ENCODE measurements at places on chromosomes 3 and 15. TPM values are rescaled to one million over a fixed set of nuclear protein-coding genes. Genes with fewer than 3 reads are reported as not detected.

Gene MAGI1
- total RNA-seq: 28.2 TPM

GRCh38 chr3:177817751-177818150 is 620.5 kb upstream of the TBL1XR1 start:
- no peak for DNase-seq

GRCh38 chr15:64596701-64597476 is 136.5 kb downstream of the ZNF609 start:
- peak; percentile 20 for DNase-seq

Gene TRH
- not detected for total RNA-seq

- DNase-seq: no peak
Measured at GRCh38 chr3:100650651-100651619, 41.5 kb downstream of the ADGRG7 start.

DNA sequence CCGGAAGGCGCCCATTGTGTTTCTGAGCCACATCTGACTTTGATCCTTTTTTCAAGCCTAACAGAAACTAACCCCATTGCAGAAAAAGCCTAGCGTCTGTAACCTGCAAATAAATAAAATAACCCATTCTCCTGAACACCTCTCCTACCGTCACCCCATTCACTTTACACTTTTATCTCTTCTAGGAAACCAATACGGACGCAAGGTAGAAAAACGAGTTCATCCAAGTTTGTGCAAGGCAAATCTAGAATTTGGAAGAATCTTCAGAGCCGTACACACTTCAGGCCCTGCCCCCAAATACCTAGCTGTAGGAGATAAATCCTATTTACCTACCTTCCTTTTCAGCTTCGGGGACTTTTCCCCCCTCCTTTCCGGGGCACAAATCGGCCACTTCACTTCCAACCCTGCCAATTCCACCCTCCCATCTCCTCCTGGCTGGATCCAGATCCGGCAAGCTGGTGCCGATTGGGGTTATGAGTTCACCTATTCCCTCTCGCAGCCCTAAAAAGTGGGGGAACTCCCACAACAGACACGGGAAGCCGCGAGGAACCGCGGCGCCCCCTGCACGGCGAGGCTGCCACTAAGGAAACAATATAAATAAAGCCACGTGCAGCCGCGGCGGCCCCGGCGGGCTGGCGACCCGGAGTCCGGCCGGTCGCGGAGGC is 987 bp downstream of the PRTG start:
- peak; percentile 18 for DNase-seq

- DNase-seq: no peak
Measured at GRCh38 chr15:88769161-88769971, 33.9 kb upstream of the ACAN start.

GRCh38 chr15:72972362-72972761 is 79.9 kb upstream of the NEO1 start:
- no peak for DNase-seq

Gene GRIP2
- 0.20 TPM for total RNA-seq

- no peak for DNase-seq
Measured at GRCh38 chr3:165643425-165643824, 193.8 kb downstream of the BCHE start.

Gene RETNLB
- total RNA-seq: not detected

Gene ZNF80
- not detected for total RNA-seq

DNA sequence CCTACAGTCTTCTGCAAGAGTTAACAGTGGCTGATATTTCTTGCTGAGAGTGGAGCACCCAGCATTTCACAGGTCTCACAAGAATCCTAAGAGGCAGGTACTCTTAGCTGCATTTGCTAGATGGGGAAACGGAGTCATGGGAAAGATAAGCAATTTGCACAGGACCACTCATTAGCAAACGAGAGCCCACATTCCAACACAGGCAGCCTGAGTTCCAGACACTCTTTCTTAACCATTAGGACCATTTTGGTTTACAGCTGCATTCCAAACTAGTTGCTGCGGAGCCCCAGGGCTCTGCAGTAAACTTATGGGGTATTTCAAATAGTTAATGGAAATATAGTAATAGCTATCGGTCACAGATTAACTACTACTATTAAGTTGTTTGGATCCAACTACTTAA is 42.5 kb downstream of the LYZL4 start:
- no peak for DNase-seq

Gene SLC22A14
- total RNA-seq: 0.12 TPM

- DNase-seq: no peak
Measured at GRCh38 chr15:69080295-69081248, 66.1 kb downstream of the NOX5 start.

DNA sequence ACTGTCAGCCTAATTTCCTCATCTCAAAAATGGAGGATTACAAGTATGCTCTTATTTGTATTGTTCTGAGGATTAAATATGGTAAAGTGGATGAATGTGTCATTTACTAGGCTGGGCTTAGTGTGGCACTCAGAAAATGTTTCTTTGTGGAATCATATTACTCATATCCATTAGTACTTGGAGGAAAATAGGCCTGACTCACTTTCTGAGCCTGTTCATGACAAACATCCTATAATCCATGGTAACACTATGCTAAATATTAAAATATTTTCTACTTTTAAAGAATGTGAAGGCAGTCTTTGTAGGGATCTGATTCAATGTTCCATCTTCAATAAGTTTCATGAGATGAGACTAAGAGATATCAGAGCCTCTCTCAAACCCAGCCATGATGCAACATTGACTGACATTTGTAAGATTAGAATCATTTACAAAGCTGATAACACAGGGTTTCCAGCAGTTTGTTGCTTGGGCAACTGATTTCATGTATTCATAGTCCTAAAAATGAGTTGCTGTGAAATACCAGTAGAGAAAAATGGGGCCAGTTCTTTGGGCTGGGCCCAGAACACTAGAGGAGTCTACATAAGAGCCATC is 1048.5 kb downstream of the NTRK3 start:
- no peak for DNase-seq

GRCh38 chr3:139940622-139941021 is 5.6 kb downstream of the CLSTN2 start:
- no peak for DNase-seq

Measured in pancreas (tissue), 10 donors.